CD4-positive, alpha-beta T cell treated with Interleukin-17A for 1 hour (primary cell): ENCODE measurements at places on chromosomes 1 and 21.

DNA sequence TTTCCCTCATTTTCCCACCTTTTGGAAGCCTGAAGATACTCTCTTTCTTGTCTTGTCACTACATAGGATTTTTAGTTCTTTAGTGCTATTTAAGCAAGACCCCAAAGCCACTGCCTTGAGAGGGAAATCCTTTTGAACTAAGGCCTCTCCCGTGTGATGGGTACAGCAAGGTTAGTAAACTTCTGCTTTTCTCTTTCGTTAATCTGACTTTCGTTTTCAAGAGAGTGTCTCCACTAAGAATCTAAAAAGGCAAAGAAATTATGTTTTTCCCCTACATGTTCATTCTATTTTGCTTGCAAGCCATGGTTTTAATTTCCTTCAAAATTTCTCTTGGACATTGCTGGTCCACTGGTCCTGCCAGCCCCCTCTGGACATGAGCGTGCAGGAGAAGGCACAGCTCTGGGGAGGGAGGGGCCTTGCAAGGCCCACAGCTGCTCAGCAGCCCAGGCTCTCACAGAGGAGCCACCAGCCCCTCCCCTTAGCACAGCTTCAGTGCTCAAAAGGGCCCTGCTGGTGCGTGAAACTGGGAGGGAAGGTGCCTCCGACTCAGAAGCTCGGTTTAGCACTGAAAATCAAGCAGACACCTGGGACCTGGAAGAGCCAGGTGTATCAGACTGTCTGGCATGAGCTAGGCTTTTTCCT lies 210.9 kb upstream of the GALNT2 start:
- DNase-seq, result no peak

DNA sequence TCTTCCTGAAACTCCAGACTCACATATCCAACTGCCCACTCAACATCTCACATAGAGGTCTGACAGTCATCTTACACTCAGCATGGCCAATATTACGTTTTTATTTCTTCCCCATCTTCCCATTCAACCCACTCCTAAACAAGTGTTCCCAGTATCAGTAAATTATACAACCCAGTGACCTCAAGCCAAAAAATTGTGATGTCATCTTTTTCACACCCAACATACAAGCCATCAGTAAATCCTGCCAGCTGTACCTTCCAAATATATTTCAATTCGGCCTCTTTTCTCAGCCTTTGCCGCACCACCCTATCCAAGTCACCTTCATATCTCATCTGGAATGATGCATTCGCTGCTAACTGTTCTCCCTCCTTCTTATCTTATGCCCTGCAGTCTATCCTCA lies 19.6 kb downstream of the UBR4 start:
- no peak for DNase-seq

DNA sequence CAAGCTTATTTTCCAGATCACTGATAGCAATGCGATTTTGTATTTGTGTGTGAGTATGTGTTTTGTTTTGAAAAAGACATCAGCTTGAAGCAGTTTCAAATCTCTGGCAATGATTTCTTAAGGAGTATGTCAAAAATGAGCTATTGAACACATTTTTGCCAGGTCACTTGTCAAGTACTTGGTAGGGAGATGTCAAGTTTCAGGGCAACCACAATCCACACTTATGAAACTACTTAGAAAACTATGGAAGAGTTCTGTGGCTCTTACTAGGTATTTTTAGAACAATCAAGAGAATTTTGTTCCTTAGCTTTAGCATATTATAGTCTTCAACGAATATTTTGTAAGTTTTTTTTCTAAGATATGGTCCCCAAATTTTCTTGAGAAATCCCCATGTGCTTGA lies 318.8 kb upstream of the ZRANB2 start:
- DNase-seq, result no peak

- no peak for DNase-seq
Measured at GRCh38 chr1:118773656-118774055, 214.5 kb downstream of the TBX15 start.

DNA sequence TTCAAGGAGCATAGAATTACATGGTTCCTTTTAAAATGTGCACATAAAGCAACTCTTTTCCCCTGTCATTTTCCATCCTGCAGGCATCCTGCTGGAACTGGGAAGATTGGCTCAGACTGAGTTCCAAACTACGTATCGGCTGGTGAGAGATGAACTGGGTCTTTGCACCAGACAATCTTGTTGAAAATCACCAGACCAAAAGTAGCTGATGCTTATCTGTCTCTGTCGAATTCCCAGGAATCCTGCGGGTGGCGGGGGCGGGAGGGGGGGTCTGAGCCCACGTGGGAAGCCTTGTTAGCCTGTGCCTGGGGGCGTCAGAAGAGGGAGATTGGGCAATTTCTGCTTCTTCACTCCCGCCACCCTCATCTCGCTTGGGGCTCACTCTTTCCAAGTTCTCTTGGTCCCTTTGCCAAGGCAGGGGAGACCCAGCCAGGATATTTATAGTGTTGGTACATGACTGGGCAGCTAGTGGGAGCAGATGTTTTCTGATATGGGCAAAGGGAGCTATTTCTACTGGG lies 90.1 kb upstream of the SLC25A33 start:
- no peak for DNase-seq

GRCh38 chr1:54309631-54310366 lies 96.4 kb downstream of the SSBP3 start:
- DNase-seq, result no peak

GRCh38 chr1:31705080-31705866 lies 1.5 kb upstream of the COL16A1 start:
- DNase-seq, result peak; percentile 64

DNA sequence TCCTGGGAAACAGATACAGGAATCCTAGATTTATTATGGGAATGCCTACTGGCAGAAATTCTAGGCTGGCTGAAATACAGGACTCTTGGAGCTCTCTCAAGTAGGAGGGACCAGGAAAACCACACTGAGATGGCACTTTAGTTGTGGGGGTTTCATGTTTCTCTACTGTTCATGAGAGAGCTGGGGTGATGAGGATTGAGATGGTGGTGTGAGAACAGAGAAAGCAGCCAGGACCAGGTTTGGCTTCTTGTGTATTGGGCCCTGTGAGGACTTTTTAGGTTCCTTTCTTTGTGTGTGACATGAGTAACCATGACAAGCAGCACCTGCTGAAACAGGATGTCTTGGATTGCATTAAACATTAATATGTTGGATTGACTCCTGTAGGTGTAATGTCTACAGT lies 4.9 kb downstream of the ARID1A start:
- DNase-seq, result no peak

- peak; percentile 45 for DNase-seq
Measured at GRCh38 chr1:200410566-200410878, 686 bp upstream of the ZNF281 start.

GRCh38 chr1:22717037-22717760 lies 6.6 kb downstream of the EPHB2 start:
- no peak for DNase-seq

DNA sequence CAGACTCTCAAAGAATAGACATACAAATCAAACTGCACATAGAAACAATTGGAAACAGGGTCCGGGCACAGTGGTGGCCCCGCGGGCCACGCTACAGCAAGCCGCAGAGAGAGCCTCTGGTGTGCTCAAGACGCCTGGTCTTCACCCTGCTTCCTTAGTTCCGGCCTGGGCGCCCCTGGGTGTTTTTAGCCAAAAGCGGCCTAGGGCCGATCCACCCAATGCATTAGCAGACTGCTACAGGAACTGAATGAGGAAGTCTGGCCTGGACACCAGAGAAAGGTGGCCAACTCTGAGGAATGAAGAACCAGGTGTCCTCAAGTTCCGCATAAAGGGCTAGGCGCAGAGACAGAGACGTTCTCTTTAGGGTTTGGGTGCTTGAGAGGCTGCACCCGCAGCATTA lies 1.7 kb downstream of the PRRX1 start:
- no peak for DNase-seq
